ENCODE measurements at places on chromosomes 16 and 17.

- DNase-seq = no peak
Measured at GRCh38 chr16:16126896-16127295, 96.4 kb downstream of the ABCC6 start.

DNA sequence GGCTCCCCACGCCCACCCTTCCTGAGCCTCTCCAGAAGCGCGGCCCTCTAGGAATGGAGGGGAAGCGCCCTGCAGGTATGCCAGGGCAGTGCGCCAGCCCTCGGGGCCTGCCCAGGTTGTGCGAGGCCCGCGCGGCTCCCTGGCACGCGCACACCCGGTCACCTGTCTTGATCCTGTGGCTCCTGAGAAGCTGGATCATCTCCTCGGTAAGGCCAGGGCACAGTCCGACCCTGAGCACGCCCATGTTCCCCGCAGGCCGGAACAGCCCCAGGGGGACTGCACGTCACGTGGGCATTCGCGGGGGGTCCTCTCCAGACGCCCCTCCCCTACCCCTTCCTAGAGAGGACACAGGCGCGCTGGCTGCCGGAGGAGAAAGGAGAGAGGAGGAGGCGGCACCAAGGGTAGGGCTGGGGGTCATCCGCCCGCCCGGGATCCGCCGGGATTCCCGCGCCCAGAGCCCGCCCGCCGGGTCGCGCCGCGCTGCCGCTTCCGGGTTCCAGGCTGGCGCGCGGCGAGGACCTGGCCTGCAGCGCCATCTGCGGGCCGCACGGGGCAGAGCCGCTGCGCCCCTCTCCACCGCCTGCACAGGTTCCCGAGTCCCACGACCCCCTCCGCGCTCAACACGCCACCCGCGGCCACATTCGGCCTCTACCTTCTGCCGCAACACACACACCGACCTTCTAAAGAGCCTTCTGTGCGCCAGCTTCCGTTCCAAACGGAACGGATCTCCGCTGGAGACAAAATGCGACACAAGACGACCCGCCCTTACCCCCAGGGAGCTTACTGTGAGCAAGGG is at the start of gene RAD51D:
Gene RAD51D (minus strand): TSS at position 491 of the 796 bp plus-strand sequence. CDS start 247 bp downstream, at position 244.
- DNase-seq = peak; percentile 85

DNA sequence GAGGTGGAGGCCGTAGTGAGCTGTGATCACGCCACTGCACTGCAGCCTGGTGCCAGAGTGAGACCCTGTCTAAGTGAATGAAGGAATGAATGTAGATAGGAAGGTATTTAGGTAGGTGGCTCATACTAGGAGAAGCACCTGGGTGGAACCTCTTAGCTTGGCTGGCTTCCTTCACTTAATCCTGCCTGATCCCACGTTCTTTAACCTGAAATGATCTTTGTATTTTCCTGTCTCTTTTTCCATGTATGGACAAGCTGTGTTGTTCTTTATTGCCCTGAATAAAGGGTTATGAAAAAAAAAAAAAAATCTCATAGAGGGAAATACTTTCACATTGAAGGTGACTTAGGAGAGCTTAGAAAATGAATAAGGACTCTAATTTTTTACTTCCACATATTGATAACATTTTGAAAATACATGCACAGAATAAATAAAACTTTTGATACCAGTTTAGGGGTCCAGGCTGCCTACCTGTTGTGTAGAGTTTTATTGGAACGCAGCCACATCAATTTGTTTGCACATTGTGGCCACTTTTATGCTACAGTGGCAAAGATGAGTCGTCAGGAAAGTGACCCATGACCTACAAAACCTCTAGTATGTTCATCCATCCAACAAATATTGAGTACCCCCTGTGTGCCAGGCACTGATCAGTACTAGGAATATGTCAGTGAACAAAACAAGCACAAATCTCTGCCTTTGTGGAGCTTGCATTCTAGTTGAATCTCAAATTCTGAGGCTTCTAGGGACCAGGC is 44.6 kb downstream of the VPS35L start:
- DNase-seq = no peak

- DNase-seq = no peak
Measured at GRCh38 chr16:72847187-72848027, 200.5 kb downstream of the ZFHX3 start.

DNA sequence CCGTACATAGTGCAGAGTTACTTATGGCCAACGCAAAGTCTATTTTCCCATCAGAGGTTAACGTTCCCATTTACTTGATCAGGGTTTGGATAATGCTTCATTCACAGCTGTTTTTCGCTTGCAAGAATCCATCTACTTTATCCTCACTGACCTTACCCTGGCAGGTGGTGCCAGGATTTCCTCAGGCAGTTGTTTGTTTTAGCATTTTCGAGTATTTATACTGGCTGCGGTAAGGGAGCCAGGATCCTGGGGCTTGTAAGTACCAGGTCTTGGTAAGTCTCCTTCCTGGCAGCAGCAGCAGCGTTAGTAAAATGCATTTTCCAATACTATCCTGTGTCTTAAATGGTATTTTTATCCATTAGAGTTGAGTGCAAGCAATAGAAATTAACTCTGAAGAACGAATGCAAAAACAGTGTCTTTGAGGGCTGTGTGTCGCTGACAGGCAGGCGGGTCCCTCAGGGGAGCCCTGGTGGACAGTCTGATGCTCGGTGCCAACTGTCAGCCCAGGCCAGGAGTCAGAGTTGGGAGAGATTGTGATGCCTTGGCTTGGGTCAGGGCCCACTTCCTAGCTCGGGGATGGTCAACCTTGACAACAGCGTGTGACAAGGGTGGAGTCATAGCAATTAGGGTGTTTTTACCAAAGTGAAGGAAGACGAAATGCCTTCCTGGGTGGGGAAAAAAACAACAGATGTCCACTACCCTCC is 92.4 kb upstream of the HSBP1 start:
- no peak for DNase-seq

DNA sequence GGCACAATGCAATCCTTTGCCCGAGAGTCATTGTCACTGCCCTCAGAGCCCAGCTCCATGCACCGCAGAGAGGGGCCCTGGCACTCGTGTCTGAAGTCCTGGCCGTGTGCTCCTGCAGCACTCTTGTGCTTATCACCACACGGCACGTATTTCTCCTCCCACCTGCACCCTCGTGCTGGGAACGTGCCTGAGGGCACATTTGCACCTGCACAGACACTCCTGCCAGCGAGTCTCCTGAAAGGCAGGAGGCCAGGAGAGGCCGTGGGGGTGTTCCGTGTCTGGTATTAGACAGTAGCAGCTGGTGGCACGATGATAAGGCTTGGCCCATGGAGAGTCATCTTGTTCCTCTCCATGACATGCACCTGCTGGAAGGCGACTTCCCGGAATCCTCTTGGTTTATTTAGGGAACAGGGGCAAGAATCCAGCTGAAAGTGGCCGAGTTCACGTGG is 3.4 kb upstream of the ACSF3 start:
- no peak for DNase-seq

DNA sequence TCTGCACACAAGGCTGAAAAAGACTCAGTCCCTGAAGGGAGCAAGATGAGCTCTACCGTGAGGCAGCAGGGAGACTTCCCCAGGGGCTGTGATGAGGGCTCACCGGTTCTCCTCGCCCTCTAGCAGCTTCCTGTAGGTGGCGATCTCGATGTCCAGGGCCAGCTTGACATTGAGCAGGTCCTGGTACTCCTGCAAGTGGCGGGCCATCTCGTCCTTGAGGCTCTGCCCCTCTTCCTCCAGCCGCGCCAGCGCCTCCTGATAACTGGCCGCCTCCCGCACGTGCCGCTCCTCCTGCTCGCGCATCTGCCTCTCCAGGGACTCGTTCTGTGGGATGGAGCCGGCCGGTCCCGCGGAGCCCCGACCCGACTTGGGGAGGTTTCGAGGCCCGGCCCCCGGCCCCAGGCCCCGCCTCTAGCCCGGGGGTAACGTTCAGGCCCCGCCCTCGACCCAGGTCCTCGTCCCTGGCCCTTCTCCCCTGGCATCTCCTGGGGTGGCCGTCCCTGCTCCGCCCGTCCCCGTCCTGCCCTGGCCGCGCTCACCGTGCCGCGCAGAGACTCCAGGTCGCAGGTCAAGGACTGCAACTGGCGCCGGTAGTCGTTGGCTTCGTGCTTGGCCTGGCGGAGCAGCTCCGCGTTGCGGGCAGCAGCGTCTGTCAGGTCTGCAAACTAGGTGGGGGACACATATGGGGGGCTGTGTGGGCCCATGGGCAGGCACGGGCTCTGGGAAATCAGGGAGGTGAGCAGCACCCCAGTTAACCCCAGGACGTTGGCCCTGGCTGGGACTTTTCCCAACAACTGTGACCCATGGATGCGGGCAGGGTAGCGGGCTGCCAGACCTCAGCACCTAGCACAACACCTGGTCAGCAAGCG is 3.9 kb downstream of the GFAP start:
- peak; percentile 70 for DNase-seq

DNA sequence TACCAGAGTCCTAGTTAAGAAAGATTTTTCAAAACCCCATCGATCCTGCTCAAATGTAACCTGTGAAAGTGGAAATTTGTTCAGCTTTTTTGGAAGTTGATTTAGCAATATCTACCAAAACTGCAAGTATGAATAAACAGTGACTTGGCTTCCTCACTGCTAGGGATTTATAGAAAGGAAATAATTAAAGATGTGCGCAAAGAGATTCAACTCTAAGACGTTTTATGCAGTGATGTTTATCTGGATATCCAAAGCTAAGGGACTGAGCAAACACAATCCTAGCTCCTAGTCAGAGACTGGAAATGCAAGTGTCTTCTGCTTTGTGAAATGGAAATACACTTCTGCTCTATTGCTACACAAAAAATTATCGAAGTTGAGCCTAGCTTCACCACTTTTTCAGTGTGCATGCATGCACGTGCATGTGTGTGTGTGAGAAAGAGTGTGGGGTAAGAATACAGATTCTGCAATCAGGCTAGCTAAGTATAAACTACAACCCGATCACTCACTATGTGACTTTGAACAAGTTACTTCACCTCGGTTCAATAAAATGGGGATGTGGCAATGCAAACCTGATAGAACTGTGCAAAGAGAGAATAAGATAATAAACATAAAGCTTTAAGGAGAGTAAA is 52.1 kb upstream of the FOXF1 start:
- no peak for DNase-seq

DNA sequence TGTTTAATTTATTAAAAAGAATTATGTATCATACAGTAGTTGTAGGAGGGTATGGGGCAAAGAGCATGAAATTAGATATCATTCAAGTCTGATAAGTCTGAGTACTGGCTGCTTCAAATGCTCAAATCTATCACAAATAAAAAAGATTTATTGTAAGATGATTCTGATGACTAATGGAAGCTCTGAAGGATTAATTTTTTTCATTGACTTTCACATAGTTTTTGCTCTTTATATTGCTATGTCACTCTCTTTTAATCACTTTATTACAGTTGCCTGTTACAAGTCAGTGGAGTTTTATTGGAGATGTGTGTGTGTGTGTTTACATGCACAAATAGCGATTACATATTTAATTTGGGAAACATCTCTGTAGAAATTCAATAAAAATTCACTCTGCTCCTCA is 15.0 kb downstream of the MAP2K4 start:
- DNase-seq = no peak

DNA sequence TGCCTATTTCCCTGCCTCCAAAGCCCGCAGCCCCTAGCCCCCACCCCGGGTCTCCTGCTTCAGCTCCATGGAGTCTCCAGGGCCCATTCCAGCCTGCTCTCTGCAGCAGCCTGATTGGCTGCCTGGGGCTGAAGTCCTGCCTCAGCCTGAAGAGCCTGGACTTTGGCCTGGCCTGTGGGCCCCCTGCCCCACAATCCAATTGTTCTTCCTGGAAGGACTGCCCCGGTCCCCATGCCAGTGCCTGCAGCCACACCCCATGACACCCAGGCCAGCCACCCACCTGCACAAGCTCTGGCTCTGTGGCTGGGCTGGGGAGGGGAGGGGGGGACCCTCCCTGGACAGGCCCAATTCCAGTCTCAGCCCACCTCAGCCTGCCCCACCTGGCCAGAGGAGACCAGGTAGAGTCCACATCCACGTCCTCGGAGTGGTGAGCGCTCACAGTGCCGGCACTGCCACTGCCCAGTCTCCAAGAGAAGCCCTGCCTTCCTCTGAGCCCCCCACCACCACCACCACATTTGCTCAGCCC is 12.3 kb downstream of the ENPP7 start:
- no peak for DNase-seq

DNA sequence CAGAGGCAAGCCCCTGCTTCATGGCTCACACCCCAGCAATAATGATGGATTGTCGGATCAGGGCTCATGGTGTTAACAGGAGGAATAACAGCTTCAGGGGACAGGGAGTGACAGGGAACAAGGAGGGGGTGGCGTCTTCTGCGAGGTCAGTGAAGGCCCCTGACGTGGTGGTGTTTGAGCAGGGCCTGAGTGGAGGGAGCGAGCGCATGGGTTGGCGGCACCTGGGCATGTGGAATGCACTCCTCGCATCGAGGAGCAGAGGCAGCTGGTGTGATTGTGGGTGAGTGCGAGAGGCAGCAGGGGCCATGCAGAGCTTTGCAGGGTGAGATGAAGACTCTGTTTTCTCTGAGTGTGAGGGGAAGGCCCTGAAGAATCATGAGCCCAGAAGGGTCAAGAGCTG is 33.3 kb downstream of the CLUAP1 start:
- no peak for DNase-seq

GRCh38 chr17:61981323-61981722 is 53.5 kb upstream of the INTS2 start:
- no peak for DNase-seq

DNA sequence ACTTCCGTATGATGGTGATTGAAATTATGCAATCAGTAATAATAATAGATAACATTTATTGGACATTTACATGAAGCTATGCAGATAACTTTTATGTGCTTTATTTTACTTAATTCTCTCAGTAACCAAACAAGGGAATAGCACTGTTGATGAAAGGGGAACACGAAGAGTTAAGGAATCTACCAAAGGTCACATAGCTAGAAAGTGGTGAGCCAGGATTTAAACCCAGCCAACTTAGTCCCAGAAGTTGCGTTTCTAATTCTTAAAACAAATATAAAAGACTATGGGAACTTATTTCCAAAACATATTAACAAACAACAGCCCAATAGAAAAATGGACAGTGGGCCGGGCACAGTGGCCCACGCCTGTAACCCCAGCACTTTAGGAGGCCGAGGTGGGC is 9.7 kb downstream of the SPNS3 start:
- no peak for DNase-seq

GRCh38 chr16:77076839-77077238 is 114.2 kb upstream of the MON1B start:
- DNase-seq = no peak

DNA sequence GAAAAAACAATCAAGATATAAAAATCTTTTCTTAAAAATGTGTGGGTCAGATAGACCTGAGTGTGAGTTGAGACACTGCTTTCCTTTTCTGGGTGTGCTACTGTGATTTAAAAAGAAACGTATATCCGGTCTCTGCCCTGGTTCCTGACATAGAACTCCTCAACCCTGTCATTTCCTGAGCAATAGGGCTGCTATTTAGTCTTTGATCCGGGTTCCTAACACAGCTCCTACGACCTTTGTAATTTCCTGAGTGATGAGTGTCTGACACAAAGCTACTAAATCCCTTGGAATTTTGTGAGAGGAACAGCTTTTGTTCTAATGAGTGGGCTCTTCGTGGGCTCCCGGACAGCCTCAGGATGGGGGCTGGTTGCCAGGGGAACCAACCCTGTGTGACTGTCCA is 93.9 kb upstream of the FA2H start:
- DNase-seq = no peak

GRCh38 chr17:46841561-46842379 is 9.6 kb upstream of the WNT9B start:
- DNase-seq = no peak

Measured in activated CD4-positive, alpha-beta memory T cell treated with anti-CD3 and anti-CD28 coated beads for 36 hours (primary cell).